Kasumi-1 (cell line): ENCODE measurements at places on chromosomes 7 and 10.

GRCh38 chr10:131088619-131089018, 222.9 kb downstream of the TCERG1L start:
- DNase-seq: no peak

DNA sequence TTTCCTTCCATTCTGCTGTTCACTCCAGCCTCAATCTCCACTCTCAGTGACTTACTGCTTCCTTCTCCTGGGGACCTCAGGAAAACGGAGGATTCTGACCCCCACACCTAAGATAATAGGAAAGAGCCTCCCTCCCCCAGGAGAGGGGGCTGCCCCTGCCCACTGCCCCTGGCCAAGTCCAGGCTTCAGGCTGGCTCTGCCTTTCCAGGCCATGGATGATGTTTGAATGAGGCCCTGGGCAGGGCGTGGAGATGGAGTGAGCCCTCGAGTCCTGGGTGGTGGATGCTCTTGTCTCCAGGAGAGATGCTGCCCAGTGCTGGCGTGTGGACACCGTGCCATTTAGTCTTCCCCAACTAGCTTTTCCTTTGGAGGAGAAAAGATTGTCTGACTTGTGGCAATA, 106.9 kb downstream of the INSYN2A start:
- no peak for DNase-seq

DNA sequence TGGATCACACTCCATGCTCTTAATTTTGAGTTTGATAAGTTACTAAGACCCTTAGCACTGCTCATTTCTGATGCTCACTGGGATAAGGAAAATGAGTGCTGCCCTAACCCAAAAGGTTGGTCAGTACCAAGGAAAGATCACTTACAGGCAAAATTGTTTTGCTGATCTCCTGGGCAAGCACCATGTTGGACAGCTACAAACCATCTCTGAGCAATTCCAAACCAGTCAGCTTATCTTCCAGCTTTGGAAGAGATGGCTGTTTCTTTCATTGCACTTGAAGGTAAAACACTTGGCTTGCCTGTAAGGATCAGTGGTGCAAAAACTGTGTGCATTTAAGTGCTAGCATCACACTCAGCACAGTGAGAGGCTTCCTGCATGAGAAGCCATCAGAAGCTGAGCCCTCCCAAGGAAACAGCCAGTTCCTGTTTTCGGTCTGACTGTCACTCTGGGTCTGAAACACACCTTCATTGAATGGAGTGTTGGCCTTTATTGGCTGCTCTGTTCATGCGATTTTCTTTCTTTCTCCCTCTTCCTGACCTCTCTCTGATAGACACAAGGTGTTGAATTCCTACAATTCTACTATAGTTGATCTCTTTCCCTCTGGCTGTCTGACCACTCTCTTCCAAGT, 126.4 kb upstream of the GHITM start:
- DNase-seq: no peak

DNA sequence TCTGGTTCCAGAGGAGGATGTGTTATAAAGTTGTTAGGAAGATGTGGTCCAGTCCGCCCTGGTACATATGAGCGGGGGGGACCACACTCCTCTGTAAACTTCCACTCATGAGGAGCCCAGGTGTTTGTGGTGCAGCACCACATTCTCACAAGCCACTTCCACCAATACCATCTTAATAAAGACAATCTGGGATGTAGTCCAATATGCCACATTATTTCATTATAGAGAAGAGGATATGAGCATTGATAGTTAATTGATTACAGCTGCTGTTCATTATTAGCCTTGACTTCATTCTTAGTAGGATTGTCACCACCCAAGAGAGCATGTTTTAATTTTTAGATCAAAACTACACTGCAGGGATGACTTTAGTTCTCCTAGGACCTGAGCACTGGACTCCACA, 40.5 kb downstream of the ERCC6 start:
- no peak for DNase-seq

DNA sequence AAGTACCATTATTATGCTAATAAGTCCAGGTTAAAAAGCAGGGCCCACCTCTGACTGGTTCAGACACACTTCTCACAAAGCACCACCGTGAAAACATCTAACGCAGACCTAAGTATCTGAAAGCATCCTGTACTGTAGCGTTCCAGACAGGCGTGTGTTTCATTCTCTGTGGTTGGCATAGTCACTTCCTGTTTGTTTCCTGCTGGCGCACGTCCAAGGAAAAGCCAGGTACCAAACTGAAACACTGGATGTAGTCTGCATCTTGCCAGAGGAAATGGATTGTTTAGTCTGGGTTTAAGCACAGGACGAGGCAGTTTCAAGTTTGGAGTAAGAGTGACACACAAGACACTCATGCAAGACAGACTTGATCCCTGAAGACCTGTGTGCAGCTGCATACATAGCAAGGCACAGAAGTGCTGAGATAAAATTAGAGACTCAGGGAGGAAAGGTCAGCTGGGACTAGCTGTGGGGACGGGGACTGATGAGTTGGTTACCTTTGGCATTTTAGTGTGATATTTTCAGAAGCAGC, 23.3 kb downstream of the BPGM start:
- DNase-seq: peak; percentile 61

DNA sequence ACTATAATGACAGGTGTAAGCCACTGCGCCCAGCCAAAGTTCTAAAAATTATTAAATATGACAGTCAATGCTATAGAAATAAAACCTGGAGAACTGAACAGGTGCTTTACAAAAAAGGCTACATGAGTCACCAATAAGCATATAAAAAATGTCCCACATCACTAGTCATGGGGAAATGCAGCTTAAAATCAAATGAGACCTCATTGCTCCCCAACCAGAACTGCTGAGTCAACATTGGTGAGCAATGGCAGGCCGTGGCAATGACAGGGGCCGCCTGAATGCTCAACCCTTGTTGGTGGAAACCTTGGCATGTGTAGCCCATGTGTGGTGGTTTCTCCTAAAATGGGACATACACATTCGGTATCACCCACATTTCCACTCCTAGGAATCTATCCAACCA, 352.3 kb upstream of the KLF6 start:
- DNase-seq: no peak

DNA sequence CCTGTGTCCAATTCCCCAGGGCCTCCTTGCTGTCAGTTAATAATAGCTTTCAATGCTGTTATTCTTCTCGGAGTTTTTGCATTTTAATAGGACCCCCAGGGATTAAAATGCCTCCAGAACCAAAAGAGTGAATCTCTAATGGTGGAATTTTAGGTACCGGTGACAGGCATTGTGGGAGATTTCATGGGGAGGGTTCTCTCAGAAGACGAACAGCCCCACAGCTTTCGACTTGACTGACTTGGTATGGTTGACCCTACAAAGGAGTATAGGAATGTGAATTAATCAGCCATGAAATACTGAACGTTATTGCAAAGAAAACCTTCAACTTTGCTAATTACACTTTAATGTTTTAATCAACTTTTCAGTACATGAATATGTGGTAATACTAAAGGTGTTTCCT, 206.3 kb upstream of the FZD8 start:
- DNase-seq: no peak

GRCh38 chr10:119980956-119981750, 88.6 kb downstream of the SEC23IP start:
- DNase-seq: no peak

- no peak for DNase-seq
Measured at GRCh38 chr10:32002531-32002930, 53.7 kb downstream of the KIF5B start.

DNA sequence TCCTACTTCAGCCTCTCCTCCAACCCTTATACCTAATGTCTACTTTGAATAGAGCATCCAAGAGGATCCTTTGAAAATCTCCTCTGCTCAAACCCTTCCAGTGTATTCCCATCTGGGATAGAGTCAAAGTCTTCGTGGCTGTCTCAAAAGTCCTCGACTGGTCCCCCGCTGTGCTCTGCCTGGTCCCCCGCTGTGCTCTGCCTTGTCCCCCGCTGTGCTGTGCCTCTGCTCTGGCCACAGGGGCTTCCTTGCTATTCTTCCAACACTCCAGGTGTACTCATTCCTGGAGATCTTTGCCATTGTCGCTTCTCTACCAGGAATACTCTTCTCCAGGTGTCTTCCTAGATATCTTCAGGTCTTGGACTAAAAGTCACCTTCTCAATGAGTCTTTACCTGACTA, 36.1 kb upstream of the COMMD3 start:
- no peak for DNase-seq

DNA sequence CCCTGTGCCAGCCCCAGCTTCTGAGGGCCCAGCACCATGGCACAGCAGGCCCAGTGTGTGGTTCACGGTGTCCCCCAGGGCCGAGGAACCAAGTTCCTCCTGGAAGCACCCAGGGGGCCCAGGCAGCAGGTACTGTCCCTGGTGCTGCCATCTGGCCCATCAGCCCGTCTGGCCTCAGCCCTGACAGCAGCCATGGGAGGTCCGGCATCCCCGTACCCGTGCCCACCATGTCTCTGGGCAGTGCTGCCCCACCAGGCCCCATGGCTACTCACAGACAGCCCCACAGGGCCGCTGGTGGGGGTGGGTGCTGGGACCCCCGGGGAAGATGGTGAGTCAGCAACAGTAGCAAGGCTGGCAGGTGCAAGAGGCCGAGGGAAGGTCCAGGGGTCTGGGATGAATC, 32.8 kb downstream of the STK32C start:
- DNase-seq: no peak

DNA sequence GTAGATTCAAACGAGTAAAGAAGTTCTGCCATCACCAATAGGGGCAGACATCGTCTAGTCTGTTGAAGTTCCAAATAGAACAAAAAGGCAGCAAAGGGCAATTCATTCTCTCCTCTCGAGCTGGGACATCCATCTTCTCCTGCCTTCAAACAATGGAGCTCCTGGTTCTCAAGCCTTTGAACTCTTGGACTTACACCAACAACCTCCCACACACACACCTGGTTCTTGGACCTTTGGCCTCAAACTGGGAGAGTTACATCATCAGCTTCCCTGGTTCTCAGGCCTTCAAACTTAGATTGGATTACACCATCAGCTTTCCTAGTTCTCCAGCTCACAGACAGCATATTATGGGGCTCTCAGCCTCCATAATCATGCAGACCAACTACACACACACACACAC, 9.8 kb upstream of the GIMAP5 start:
- no peak for DNase-seq

GRCh38 chr10:132774902-132775863, 10.8 kb downstream of the NKX6-2 start:
- DNase-seq: no peak

DNA sequence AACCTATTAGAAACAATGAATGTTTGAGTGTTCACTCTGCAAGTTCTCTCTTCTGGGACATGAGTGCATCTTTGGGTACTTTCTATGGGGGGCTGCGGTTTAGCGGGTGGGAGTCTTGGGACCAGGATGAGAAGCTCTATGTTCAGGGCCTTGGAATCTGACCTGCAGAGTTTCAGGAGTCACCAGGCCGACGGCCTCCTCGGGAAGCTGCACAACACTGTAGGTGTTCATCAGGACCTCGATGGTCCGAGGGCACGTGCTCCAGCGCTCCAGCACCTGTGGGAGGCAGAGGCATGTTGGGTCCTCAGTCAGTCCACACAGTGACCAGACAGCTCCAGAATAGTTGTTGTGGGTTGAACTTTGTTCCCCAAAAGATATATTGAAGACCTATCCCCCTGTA, 8.9 kb upstream of the GBX1 start:
- DNase-seq: no peak

DNA sequence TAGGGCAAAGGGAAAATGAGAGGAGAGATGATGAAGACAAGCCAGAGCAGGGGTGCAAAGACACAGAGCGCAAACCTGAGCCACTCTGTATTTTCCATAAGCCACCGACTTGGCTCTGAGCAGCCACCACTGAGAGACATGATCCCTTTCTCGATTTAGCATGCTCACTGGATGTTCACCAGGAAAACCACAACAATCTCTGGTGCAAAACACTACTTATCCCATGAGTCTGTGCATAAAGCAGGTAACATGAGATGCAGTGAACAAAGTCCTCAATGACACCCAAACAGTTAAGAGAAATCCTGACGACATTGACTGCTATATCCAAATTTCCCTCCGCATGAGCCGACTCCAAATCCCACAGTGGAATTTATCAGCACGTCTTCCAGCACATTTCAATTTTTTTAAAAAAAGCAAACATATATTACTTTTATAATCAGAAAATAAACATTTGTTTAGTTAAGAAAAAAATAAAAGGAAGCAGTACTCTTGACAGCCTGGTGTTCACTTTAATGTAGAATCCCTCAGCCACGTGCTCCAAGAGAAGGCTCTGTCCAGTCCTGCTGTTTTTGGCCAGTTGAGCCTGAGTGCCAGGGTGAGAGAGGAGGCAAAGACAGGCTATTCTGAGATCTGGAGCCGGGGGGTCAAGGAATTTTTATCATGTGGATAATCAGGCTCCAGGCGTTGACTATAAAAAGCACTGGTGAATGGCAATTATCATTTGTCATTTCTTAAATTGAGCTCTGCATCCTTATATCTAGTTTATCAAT, 238.4 kb downstream of the KCNMA1 start:
- no peak for DNase-seq

GRCh38 chr10:71211775-71212317, 524 bp upstream of the UNC5B start:
- no peak for DNase-seq

GRCh38 chr7:87359366-87359765, 13.9 kb downstream of the CROT start:
- DNase-seq: no peak

DNA sequence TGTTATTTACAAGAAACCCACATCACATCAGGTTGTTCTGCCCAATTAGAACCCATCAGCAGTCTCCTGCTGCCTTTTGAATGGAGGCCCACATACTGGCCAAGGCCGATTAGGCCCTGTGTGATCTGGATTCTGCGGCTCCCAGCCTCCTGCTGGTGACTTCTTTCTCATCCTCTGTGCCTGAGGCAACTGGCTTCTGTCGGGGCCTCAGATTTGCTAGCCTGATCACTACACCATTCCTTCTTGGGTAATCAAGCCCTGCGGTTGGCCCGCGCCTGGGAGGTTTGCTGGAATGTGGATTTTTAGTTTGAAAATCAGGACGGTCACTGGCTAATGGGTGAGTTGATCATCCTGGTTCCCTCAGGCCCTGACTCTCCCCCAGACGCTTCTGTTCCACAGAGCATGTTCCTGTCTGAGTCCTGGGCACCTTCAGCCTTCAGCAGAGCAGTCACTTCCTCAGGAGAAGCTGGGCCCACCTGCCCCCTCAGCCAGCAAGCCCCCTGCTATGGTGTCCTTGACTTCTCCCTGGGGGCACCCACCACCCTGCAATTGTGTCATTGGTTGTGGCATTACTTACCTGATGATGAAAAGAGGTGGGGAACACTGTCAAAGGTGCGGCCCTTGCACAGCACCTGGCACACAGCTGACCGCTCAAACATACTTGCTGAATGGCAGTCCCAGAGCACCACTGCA, 207.6 kb downstream of the PHTF2 start:
- no peak for DNase-seq

- no peak for DNase-seq
Measured at GRCh38 chr7:42010751-42011150, 226.3 kb downstream of the GLI3 start.

DNA sequence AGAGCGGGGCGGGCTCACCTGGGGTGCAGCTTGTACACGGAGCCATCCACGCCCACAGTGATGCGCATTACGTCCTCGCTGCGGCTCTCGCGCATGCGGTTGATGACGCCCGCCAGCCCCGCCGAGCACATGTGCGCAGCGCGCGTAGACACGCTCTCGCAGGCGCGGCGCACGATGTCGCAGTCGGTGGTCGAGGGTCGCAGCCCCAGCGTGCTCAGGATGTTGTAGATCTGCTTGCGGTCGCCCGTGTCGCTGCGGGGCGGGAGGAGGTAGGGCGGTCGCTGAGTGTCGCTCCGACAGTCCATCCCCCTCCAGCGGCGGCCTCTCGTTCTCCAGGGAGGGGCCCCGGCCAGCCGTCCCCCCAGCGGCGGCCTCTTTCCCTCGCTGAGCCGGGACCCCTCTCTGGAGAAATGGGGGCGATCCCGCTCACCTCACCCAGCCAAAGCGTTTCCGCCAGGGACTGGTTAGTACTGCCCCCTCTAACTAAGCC, 4.4 kb upstream of the MYL7 start:
- no peak for DNase-seq
